ENCODE measurements at places on chromosomes 12 and 14.

DNA sequence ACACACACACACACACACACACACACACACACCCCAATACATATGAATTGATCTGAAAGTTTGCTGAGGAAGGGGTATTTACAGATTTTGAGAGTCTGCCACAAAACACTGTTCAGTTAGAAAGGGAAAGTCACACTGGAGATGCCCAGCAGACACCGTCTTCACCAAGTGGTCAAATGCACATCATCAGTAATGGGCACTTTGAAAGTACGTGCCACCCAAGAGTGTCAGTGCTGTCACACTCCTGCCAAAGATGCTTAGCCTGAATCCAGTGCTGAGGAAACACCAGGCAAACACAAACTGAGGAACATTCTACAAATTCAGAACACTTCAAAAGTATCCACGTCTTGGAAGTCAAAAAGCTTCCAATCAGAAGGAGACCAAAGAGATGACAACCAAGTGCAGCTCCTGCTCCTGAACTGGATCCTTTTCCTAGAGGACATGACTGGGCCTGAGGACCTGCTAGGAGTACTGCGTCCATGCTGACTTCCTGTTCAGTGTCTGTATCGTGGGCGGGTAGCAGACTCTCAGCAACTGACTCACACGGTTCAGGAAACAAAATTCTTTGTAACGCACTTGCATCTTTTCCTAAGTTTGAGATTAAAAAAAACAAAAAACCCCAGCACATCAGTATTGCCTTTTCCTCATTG is 18.6 kb downstream of the PSMC1 start:
- no peak for DNase-seq

- no peak for DNase-seq
Measured at GRCh38 chr14:104800015-104800770, 708 bp upstream of the ZBTB42 start.

DNA sequence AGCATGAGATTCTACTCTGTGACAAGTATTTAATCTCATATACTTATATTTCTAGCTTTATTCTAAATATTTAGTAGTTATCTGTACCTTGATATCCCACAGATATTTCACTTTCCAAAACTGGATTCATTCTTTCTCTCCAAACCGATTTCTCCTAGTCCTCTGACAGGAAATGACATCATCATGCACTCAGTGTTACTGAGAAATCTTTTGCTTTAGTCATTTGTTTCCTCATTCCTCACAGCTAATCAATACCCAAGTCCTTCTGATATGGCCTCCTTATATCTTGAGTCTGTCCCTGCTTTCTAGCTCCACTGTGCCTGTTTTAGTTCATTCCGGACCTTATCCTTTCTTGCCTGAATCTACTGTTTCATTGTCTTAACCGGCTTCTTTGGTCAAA is 39.4 kb upstream of the E2F7 start:
- DNase-seq: no peak

DNA sequence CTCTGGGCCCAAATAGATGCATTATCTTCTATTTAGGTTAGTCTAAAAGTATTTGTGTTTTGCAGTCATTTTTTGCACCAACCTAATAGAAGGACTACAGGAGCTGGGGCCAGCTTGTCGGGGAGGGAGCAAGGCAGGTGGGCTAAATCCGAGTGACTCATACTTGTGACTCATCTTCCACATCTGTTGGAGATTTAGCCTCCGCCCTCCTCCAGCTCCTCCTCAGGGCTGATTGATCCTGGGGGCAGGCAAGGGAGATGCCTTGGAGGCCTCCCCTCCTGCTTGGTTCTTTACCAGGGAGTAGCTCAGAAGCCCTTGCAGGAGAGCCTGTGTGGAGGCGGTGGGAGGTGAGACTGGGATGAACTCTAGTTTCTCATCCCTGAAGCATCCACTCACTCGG is 27.9 kb downstream of the RHOF start:
- no peak for DNase-seq
